Kidney tubule cell (primary cell): ENCODE measurements at places on chromosomes 3 and 15.

DNA sequence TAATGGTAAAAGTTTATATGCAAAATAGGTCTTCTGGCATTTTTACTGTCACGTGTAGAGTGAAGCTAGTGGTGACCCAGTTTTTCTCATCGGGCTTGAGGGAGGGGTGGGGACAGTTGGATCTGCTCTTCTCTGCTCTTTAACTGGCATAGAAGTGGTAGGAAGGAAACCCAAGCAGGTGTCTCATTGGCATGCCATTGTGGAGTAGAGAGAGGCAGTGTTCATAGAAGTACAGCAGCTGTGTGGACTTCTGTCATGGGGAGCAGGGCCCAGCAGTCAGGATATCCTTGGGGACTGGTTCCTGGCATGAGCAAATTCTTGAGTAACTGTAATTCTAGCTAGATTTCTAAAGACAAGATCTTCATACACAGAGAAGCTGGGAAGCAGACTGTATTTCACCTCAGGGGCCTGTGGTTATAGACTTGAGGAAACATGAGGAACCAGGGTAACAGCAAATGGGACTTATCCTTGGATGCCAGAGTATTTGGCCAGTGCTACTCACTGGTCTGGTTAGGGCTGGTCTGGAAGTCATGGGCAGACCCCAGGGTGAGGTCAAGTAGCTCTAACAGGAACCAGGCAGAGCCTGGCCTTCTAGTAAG lies 42.9 kb downstream of the CDIN1 start:
- no peak for DNase-seq

- DNase-seq: peak; percentile 94
Measured at GRCh38 chr3:123667784-123668183, 82.9 kb upstream of the HACD2 start.

- DNase-seq: no peak
Measured at GRCh38 chr3:128873244-128874022, 6.0 kb upstream of the ACAD9 start.

GRCh38 chr15:65226221-65226620 lies 14.9 kb upstream of the CILP start:
- DNase-seq: no peak

DNA sequence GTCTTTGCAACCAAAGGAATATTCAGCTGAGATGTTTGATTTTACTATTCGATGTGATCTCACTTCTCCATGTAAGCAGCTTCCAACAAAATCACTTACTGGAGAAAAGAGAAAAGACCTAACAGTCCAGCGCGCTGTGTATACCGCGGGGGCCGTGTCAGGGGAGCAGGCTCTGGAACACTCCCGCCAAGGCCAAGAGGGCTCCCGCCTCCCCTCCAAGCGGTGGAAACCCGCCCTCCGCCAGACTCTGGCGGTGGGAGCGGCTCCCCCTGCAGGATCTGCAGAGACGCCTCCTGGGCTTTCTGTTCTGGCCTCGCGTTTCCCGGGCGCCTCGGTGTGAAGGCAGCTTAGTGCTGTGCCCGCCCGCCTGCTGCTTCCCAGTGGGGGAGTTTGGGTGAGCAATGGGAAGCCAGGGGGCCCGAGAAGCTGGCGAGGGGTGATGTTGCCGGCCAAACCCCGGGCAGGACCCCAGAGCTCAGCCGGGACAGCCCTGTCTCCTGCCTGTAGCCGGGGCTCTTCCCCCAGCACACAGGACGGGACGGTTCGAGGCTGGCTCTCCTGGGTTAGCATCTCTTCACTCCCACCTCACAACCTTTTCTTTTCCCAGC lies 36.3 kb downstream of the CHST14 start:
- DNase-seq: peak; percentile 71
